ENCODE measurements at places on chromosomes 6 and 20.

DNA sequence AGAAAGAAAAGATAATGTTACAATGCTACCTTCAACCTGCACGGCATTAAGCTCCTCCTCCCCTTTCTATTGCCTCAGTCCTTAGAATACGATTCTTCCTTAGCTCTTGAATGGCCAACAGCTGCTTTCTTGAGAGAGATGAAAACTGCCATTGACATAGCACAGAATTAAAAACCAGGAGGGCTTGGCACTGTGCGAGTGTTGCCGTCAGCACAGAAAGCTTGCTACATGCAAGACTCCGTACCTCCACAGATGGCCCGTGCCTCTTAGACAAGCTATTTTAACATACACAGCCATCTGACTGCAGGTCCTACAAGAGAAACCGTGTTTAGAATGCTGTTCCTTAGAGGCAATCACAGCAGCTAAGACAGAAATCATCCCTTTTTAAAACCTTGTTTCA is 51.7 kb downstream of the ALDH5A1 start:
- no peak for DNase-seq

DNA sequence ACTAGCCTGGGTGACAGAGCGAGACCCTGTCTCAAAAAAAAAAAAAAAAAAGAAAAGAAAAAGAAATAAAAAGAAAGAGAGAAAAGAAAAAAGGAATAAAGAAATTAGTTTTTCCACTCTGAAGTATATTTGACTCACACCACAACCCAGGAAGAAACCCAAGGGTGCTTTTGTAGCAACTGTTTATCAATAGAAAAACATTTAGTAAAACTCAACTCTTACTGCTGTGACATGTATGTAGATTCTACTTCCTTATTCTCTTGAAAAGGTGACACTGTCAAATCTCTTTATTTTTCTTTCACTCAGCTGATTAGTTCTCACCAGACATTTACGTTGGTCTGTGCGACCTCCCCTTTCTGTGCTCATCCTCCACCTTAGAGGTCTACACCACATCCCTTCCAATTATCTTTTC is 99.9 kb upstream of the SHLD1 start:
- no peak for DNase-seq

- DNase-seq: no peak
Observed at GRCh38 chr20:62357681-62358080, 9.4 kb downstream of the LAMA5 start.

GRCh38 chr6:150606647-150607328 is 7.1 kb downstream of the PLEKHG1 start:
- no peak for DNase-seq

GRCh38 chr6:157770946-157771345 is 52.1 kb upstream of the SNX9 start:
- DNase-seq: no peak

- no peak for DNase-seq
Observed at GRCh38 chr20:31839782-31840487, 5.5 kb downstream of the FOXS1 start.

DNA sequence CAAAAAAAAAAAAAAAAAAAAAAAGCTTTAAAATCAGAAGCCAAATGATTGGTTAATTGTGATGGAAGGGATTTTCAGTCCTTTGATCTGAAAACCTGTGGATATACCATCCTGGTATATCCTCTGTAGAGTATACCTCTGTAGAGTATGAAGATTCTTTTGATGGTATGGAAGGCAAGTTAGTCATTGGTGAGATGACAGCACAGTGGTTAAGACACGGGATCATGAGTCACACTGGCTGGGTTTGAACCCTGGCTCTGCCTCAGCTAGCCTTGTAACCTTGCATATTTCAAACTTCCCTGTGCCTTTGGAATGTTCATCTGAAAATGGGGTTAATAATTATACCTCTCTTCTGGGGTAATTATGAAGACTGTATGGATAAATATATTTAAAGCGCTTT is 179.3 kb downstream of the CARMIL1 start:
- DNase-seq: no peak

GRCh38 chr6:111727041-111727440 is 121.4 kb upstream of the TRAF3IP2 start:
- no peak for DNase-seq

GRCh38 chr6:83051377-83052172 is 14.1 kb downstream of the UBE3D start:
- no peak for DNase-seq

DNA sequence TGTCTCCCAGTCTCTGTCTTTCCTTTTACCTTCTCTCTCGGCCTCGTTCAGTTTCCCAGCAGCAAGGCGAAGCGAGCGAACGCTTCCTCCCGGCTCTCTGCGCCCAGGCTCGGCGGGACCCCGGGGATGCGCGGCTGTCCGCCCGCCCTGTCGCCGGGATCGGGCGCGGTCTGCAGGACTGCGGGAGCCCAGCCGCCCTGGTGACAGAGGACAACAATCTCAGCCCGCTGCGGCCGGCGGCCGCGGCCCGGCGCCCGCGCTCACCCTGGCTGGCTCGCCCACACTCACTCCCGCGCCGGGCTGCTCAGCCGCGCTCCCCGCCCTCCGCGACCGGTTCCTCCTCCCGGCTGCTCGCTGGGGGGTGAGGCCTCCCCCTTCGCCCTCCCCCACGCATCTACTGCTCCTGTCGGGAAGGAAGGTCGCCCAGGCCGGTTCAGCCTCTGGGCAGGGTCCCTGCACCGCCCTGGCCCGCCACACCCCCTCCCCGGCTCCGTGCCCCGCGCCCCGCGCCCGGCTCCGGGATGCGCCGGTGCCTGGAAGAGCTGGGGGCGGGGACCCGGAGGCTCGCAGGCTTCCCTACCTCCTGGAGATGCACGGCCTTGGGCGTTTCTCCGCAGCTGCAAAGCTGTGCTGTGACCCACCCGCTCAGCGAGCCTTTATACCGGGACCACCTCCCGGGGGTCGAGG is 410 bp downstream of the SYNE1 start:
- no peak for DNase-seq

All from hypothalamus (tissue), 51 donors.